SW 1271 (cell line): ENCODE measurements at places on chromosomes 5 and 9.

GRCh38 chr5:24642022-24642421, 2.8 kb downstream of the CDH10 start:
- peak; percentile 50 for DNase-seq

- DNase-seq: no peak
Observed at GRCh38 chr5:116739571-116739970, 164.9 kb upstream of the SEMA6A start.

- no peak for DNase-seq
Observed at GRCh38 chr5:127922603-127923002, 161.0 kb upstream of the SLC12A2 start.

DNA sequence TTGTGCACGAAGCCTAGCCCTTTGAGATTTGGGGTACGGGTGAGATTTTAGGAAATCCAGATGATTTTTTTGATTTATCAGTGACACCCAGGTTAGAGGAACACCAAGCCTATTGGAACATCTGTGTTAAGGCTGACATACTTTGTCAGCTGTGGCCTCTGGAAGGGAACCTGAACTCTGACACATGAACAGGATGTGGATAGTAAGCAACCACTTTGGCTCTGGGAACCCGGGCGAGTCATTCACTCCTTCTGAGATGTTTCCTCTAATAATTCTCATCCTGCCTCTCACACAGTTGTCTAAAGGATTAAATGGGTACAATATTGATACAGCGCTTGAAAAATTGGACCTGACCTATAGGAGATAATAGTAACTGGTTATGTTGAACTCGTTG, 67.8 kb downstream of the FGF1 start:
- peak; percentile 36 for DNase-seq

DNA sequence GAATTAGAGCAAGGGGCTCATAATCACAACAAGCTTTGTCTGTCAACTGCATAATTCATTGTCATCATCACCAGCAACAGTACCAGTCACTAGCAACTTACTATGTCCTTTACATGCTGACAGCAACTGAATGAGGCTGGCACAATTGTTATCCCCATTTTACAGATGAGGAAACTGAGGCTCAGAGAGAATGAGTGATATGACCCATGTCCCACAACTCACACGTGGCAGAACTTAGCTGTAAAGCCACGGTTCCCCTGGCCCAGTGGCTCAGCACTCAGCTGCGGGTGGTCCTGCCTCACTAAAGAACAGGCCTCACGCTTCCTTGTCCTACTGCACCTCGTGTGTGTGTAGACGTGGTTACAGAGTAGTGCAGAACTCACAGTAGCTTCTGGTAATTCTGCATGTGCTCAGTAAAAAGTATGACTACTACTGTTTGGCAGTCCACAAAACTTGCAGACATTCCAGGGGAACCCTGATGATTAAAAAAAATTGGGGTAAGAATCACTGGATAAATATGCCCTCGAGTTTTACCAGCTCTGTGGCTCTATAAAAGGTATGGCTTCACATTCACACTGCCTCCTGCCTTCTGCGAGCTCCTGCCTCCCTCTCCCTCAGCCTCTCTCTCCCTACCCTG, 30.2 kb downstream of the AFAP1L1 start:
- no peak for DNase-seq

DNA sequence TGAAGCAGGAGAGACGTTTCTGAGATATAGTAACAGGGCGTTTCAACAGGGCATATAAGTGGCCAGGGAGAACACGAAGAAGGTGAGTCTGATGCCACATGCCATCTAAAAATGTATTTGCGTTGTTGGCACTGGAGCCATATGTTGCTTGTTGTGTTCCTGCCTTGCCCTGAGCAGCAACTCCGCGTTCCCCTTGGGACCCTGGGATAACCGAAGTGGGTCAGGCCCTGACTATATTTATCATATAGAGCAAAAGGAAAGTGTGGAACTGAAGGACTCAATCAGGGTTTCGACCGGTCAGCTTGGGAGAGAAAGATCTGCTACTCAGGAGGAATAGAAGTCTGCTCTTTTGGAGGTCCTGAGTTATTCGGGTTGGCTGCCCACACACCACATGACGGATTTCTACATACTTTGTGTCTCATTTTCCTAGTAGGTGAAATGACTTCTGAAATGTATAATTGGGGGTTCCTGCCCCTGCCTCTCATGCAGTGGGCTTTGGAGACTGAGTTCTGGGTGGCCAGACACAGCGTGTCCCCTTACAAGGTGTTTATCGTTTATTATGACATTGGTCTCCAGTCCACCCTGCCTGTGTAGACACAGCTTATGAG, 3.0 kb downstream of the STC2 start:
- no peak for DNase-seq

- DNase-seq: no peak
Observed at GRCh38 chr5:66454186-66455078, 141.8 kb upstream of the MAST4 start.

GRCh38 chr9:126027566-126027965, 280.4 kb downstream of the PBX3 start:
- no peak for DNase-seq
